ENCODE measurements at places on chromosomes 1 and 21. TPM values are rescaled to one million over a fixed set of nuclear protein-coding genes. Genes with fewer than 3 reads are reported as not detected.

NEK7 gene
- total RNA-seq = 54.4 TPM

OR2T11 gene
- total RNA-seq = not detected

RUNX3 gene
- not detected for total RNA-seq

DNA sequence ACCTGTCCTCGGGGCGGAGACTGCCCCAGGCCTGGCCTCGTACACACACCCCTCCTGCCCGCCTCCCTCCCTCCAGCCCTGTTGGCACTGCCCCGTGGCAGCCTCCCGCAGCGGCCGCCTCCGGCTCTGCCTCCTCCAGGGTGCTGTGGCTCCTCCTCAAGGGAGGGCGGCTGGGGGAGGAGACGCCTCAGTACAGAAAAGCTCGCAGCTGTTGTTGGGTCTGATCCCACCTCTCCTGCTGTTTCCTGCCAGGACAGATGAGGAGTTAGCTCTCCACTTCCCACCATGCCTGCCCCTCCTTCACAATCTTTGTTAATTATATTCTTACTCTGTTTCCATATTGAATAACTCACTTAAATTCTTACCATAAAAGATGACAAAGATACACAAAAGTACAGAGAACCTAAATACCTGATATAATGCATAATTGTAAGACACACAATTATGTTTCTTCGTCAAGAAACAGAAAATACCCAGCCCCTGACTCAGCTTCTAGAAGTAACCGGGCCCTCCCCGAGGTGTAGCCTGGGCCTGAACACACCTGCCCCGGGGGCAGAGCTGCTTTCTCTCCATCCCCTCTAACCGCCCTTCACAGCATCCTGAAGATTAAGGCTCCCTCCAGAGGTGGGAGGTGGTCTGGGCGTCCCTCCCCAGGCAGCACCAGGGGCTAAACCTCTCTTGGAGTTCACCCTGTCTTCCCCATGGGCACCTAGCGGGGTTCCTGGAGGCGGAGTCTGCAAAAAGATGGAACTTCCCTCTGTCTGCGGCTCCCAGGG, 30.6 kb upstream of the COL6A1 start:
- H3K4me1 ChIP-seq = peaks cover 11% of the 10 kb centered on the region
- no peaks in the 10 kb centered on the region for H3K36me3 ChIP-seq
- H3K4me3 ChIP-seq = peak overlapping the region; percentile 30
- no peak overlapping the region for H3K27ac ChIP-seq
- peak; percentile 64 for DNase-seq

- H3K4me1 ChIP-seq = peaks cover 23% of the 10 kb centered on the region
- peak overlapping the region; percentile 63 for H3K4me3 ChIP-seq
- no peak for DNase-seq
- H3K27ac ChIP-seq = peak overlapping the region; percentile 85
These were observed 4.2 kb downstream of the TMEM51 start for GRCh38 chr1:15157524-15158399.

DNA sequence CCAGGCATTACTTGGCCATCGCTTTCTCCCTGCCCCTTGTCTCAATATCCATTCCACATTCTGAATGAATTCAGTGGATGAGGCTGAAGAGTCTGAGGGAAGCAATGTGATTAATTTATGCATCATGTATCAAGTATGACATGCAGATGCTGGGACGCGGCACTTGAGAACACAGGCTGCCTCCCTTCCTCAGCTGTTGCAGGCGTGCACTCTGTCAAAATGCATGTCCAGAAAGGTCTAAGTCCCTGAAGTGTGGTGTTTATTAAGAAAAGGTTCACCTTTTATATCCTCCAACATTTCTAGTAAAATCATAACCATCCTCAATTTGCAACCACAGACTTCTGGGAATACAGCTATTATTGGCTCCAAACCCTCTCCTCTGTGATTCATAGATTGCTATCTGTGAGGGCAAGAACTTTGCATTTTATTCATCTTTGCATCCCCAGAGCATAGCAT, 22.6 kb upstream of the RAB3GAP2 start:
- H3K4me3 ChIP-seq = no peak overlapping the region
- DNase-seq = no peak
- H3K27ac ChIP-seq = no peak overlapping the region
- H3K36me3 ChIP-seq = no peaks in the 10 kb centered on the region
- no peaks in the 10 kb centered on the region for H3K27me3 ChIP-seq
- H3K4me1 ChIP-seq = peaks cover 5% of the 10 kb centered on the region

DNA sequence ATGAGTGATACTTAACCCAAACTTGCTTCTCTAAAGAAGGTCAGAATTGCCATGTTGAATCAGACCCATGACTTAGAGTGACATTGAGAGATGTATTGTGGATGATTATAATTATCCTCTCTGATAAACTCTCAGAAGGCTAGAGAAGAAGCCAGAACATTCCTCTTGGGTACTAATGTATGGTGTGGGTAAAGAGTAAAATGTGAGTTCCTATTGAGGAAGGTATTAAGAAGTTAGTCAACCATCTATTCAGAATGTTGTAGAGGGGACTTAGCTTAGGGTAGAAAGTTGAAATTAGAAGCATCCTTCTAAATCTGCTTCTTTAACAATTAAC, 7.3 kb downstream of the GMEB1 start:
- H3K36me3 ChIP-seq = peaks cover 3% of the 10 kb centered on the region
- no peaks in the 10 kb centered on the region for H3K4me1 ChIP-seq
- no peak overlapping the region for H3K4me3 ChIP-seq

DNA sequence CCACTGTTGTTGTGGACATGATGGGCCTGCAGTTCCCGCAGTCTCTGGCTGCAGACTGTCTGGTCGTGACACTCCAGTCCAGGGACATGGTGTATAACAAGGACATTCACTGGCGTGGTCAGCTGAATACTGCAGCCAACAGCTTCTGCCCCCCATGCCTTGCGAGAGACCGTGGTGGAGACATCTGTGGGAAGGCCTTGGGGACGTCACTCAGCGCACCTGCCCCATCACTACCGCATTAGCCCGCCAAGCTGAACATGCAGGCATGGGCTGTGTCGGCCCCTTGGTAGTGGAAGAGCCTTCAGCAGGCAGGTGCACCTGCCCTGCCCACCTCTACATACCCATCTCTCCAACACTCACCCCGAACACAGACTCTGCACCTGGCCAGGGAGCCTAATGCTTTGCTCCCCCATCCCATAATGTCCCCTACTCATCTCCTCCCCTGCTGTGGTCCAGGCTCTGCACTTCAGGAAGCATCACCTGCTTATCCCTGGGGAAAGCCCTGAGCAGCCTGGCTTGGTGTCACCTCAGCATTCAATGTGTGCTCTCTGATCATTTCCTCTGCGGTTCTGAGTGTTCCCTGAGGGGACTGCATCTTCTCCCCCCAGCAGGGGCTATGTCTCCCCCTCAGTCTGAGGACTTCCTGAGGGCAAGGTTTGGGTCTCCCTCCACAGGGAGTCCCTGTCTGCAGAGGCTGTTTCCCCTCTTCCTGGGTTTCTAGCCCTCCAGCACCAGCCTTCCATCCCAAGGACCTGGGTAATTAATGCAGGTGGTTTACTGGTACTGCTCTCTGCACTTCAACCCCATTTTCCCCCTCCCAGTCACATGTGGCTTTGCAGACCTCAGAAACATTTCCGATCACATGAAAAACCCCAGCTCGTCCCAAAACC, 3.2 kb downstream of the PGLYRP4 start:
- H3K36me3 ChIP-seq = no peaks in the 10 kb centered on the region
- H3K27me3 ChIP-seq = peaks cover 90% of the 10 kb centered on the region
- H3K4me1 ChIP-seq = peaks cover 10% of the 10 kb centered on the region
- DNase-seq = no peak
- no peak overlapping the region for H3K4me3 ChIP-seq

GRCh38 chr1:243693800-243694199, 156.2 kb downstream of the AKT3 start:
- no peak overlapping the region for H3K27ac ChIP-seq
- no peak overlapping the region for H3K4me3 ChIP-seq
- no peaks in the 10 kb centered on the region for H3K27me3 ChIP-seq
- DNase-seq = no peak

DNA sequence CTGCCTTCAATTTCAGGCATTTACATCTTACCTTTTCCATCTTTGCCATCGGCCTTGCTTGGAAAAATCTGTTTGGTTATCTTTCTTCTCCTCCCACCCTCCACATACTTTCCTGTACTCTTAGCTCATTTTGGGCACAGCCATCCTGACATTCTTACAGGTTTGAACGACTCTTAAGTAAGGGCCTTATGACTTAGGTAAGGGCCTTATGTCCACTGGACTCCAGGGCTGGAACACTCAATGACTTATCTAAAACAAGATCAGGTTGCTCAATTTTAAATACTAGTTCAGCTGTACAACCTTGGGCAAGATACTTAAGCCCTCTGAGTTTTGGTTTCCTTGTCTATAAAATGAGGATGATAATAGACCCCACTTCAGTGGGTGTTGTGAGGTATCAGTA, 40.9 kb downstream of the C1orf21 start:
- peaks cover 7% of the 10 kb centered on the region for H3K36me3 ChIP-seq
- no peak for DNase-seq

DNA sequence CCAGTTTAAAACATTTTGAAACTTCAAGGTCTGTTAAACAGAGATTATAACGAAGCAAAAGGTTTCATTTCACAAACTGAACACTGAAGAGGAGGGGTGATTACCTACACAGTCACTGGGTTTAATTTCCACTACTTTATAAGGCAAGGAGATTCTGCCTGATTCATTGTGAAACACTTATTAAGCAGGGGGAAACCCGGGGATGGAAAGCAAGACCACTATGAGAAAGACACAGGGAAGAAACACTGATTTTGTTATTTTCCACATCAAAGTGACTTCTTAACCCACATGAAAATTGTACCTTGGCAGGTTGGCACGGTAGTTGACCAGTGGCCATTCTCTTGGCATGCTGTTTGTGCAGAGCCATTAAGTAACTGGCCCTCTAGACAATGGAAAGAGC, 8.1 kb upstream of the F5 start:
- no peaks in the 10 kb centered on the region for H3K4me1 ChIP-seq
- H3K27me3 ChIP-seq = peaks cover 76% of the 10 kb centered on the region
- H3K27ac ChIP-seq = no peak overlapping the region
- no peak for DNase-seq

DNA sequence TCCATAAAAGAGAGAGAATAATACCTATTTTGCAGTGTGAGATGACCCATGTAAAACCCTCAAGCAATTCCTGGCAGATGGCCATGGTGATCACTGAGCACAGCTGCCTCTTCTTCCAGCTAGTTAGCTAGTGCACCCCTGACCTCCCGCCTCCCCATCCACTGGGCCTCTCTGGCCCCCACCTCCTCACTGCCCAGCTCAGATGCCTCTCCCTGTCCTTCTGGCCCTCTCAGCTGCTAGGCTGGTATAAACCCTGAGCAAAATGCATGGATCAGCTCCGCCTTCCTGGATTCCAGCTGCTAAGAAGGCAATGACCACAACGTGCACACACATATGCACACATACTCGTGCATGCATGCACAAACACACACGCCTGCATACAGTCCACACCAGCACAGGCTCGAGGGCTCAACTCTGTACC, 117.2 kb downstream of the DMRTB1 start:
- H3K36me3 ChIP-seq = no peaks in the 10 kb centered on the region
- no peak overlapping the region for H3K4me3 ChIP-seq
- H3K4me1 ChIP-seq = no peaks in the 10 kb centered on the region
- no peak for DNase-seq
- H3K27ac ChIP-seq = no peak overlapping the region

DNA sequence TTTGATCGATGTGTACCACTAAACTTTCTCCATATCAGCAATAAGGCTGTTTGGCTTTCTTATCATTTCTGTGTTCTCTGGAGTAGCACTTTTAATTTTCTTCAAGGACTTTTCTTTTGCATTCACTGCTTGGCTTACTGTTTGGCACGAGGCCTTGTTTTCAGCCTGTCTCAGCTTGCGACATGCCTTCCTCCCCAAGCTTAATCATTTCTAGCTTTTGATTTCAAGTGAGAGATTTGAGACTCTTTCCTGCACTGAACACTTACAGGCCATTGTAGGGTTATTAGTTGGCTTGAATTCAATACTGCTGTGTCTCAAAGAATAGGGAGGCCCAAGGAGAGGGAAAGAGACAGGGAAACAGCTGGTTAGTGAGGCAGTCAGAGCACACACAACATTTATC, 120.6 kb upstream of the KCND3 start:
- no peak overlapping the region for H3K4me3 ChIP-seq
- H3K36me3 ChIP-seq = no peaks in the 10 kb centered on the region
- no peak overlapping the region for H3K27ac ChIP-seq
- H3K4me1 ChIP-seq = no peaks in the 10 kb centered on the region
- DNase-seq = peak; percentile 4
- peaks cover 34% of the 10 kb centered on the region for H3K27me3 ChIP-seq

GRCh38 chr1:153976819-153977249, 640 bp downstream of the JTB start:
- H3K4me3 ChIP-seq = peak overlapping the region; percentile 98
- DNase-seq = peak; percentile 26
- H3K27ac ChIP-seq = peak overlapping the region; percentile 96
- H3K4me1 ChIP-seq = peaks cover 23% of the 10 kb centered on the region
- peaks cover 64% of the 10 kb centered on the region for H3K36me3 ChIP-seq

- H3K27ac ChIP-seq = no peak overlapping the region
- no peak overlapping the region for H3K4me3 ChIP-seq
- peaks cover 55% of the 10 kb centered on the region for H3K27me3 ChIP-seq
- H3K4me1 ChIP-seq = peaks cover 12% of the 10 kb centered on the region
- no peaks in the 10 kb centered on the region for H3K36me3 ChIP-seq
These were observed 146.4 kb downstream of the KIF26B start for GRCh38 chr1:245301162-245301580.

GRCh38 chr1:23249787-23250454, 32.6 kb upstream of the HTR1D start:
- no peaks in the 10 kb centered on the region for H3K36me3 ChIP-seq
- no peak for DNase-seq
- no peak overlapping the region for H3K27ac ChIP-seq
- H3K4me3 ChIP-seq = no peak overlapping the region
- no peaks in the 10 kb centered on the region for H3K27me3 ChIP-seq

DNA sequence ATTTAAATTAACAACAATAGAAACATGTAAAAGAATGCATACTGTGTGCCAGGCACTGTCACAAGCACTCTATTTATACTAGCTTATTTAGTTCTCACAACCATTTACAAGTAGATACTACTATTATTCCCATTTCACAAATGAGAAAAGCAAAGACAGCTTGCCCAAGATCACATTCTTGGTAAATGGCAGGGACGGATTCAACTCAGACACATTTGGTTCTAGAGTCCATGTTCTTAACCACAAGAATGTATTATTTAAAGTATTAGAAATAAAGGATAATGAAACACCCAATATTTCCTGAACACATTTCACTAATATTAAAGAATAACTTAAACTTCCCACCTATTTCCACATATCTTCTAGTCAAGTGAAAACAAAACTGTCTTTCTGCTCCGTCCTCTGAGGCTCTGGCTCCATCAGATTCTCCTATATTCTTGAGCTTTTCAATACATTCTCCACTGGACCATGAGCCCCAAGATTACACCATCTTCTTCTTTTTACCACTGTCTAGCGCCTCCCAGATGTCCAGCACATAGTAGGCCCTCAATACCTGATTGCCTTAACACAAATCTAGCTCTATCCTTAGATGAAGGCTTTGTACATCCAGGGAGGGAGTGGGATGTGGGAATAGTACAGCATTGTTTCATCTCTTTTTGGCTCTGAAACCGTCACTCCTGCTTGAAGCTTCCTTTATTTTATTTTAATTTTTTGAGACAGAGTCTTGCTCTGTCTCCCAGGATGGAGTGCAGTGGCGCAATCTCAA, 29.3 kb downstream of the SOD1 start:
- no peaks in the 10 kb centered on the region for H3K27me3 ChIP-seq
- H3K4me1 ChIP-seq = no peaks in the 10 kb centered on the region

Measured in MCF 10A (cell line).